GM23338 (cell line): ENCODE measurements at places on chromosomes 1 and 21. TPM values are rescaled to one million over a fixed set of nuclear protein-coding genes. Genes with fewer than 3 reads are reported as not detected.

The RNU1-4 gene
- total RNA-seq = under 0.01 TPM in 1 of 2 replicates, not detected in the other

The CD247 gene
- 1.4 TPM in 1 of 2 replicates, not detected in the other for total RNA-seq

The TMEM61 gene
- 1.7 and 2.0 TPM in 2 replicates for total RNA-seq

- peaks cover 19% of the 10 kb centered on the region for H3K4me1 ChIP-seq
- H3K4me3 ChIP-seq = no peak overlapping the region
- 0 out of 2 replicates have a peak, but pooled peaks cover 5% of the 10 kb centered on the region for H3K27me3 ChIP-seq
- no peaks in the 10 kb centered on the region for H3K36me3 ChIP-seq
Observed at GRCh38 chr1:18725231-18725895, 94.7 kb downstream of the PAX7 start.

- peak overlapping the region; percentile 29; the same call in 1 of the 2 replicates for H3K27ac ChIP-seq
- no peak for DNase-seq
- no peaks in the 10 kb centered on the region for H3K36me3 ChIP-seq
- H3K27me3 ChIP-seq = peaks cover 9% of the 10 kb centered on the region; the same call in 1 of the 2 replicates
- peak overlapping the region; percentile 88 for H3K4me3 ChIP-seq
Observed at GRCh38 chr1:201169971-201170532, 15.8 kb upstream of the TMEM9 start.

- DNase-seq = no peak
- no peaks in the 10 kb centered on the region for H3K27me3 ChIP-seq
- H3K4me1 ChIP-seq = peaks cover 10% of the 10 kb centered on the region; the same call in 1 of the 2 replicates
- H3K36me3 ChIP-seq = peaks cover 20% of the 10 kb centered on the region; the same call in 1 of the 2 replicates
- H3K4me3 ChIP-seq = no peak overlapping the region
- H3K27ac ChIP-seq = no peak overlapping the region
Observed at GRCh38 chr1:155178441-155179111, 4.9 kb downstream of the TRIM46 start.

DNA sequence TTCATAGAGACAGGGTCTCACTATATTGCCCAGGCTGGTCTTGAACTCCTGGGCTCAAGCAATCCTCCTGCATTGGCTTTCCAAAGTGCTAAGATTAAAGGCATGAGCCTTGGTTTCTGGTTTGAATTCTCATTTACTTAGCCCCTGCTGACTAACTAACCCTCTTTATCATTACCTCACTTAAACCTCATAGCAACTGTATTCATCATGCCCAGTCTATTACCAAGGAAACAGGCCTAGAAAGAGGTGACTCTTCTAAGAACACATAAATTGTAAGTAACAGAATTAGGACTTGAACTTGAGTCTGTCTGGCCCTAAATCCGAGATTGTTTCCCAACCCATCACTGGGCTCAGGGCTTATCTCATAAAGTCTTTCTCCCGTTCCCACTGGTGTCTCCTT, 44.2 kb downstream of the TMEM53 start:
- H3K4me3 ChIP-seq = no peak overlapping the region
- H3K4me1 ChIP-seq = peaks cover 13% of the 10 kb centered on the region
- no peaks in the 10 kb centered on the region for H3K27me3 ChIP-seq
- no peak overlapping the region for H3K27ac ChIP-seq
- H3K36me3 ChIP-seq = 0 out of 2 replicates have a peak, but pooled peaks cover 6% of the 10 kb centered on the region
- DNase-seq = no peak
